ENCODE measurements at places on chromosomes 1 and 21. TPM values are rescaled to one million over a fixed set of nuclear protein-coding genes. Genes with fewer than 3 reads are reported as not detected.

ARHGAP30 gene
- total RNA-seq = 14.7 TPM

CD1E gene
- total RNA-seq = not detected

SPATA1 gene
- total RNA-seq = not detected

CDA gene
- total RNA-seq = 10.1 TPM

C1orf232 gene
- total RNA-seq = not detected

DHDDS gene
- 54.2 TPM for total RNA-seq

EIF4G3 gene
- total RNA-seq = 33.7 TPM

DNA sequence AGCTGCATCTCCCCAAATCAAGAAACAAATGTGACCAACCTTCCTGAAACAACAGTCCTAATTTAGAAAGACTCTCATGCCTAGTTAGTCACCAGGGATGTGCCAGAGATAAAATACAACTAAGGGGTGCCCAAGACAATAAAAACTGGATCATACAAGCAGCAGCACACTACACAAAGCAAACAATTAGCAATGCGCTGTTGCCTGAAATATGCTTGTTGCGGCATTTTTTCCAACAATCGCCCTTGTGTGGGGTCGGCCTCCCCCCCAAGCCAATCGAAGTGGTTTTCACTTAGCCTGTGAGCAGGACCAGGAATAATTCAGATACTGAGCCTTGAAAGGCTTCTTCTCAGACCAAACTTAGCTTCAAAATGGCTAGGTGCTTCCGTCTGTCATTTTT is 1.4 kb upstream of the STMN1 start:
- peak overlapping the region; percentile 65 for H3K27ac ChIP-seq
- H3K4me1 ChIP-seq = no peaks in the 10 kb centered on the region
- DNase-seq = no peak
- no peaks in the 10 kb centered on the region for H3K36me3 ChIP-seq
- H3K4me3 ChIP-seq = no peak overlapping the region

DNA sequence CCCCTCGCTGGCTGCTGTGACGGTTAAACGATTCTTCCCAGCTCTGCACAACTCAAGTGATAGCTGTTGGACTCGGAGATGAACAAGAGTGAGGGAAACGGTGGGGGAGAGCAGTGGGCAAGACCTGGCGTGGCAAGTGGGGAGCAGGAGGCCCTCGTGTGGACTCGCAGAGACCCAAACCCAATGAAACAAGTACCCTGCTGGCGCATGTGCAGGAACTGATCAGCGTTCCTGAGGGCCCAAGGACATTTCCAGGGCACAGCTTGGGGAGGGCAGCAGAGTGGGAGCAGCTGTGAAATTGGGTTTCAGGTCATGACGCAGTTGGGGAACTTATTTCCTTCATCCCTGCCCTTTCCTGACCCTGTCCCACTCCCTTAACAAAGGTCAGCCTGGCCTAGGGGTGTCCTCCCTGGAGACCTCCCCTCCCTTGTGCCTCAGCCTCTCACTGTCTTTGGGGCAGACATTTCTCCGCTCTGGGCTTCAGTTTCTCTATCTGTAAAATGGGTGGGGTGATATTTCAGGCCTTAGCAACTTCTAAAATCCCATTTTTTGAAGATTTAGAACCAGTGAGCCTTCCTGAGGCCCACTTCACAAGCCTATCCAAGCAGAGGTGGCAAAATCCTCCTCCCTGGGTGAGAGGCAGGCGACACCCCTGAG is 27.9 kb upstream of the ECE1 start:
- no peaks in the 10 kb centered on the region for H3K27me3 ChIP-seq
- no peak for DNase-seq
- peaks cover 91% of the 10 kb centered on the region for H3K4me1 ChIP-seq
- peak overlapping the region; percentile 12 for H3K4me3 ChIP-seq
- peak overlapping the region; percentile 94 for H3K27ac ChIP-seq

DNA sequence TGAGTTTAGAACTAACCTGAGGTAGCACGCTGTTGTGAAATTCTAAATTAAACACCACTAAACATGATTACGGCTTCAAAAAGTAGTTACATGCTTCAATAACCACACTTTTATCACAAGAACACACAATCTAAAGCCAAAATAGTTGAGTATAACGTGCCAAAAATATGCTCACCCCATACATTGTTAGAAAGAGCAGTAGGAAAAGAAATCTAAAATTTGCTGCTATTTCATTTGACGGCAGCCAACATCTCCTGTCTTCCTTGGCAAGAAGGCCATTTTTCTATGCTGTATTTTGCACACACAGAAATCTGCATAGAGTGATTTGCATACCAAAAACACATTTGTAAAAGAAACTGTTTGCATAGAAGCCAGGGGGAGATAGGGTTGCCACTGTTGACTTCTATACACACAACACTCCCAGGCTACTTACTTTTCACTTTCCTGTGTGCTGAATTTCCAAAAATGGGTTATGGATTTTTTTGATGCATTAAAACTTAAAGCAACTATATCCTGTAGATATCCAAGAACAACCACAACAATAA is 42.9 kb upstream of the DMRTB1 start:
- H3K36me3 ChIP-seq = no peaks in the 10 kb centered on the region

- H3K27me3 ChIP-seq = no peaks in the 10 kb centered on the region
- no peak overlapping the region for H3K4me3 ChIP-seq
- no peaks in the 10 kb centered on the region for H3K36me3 ChIP-seq
- DNase-seq = no peak
These were observed 5.7 kb upstream of the ZBTB48 start for GRCh38 chr1:6574025-6574620.

GRCh38 chr1:7557301-7557891 is 213.7 kb upstream of the VAMP3 start:
- no peak overlapping the region for H3K27ac ChIP-seq
- DNase-seq = no peak
- H3K4me3 ChIP-seq = no peak overlapping the region

GRCh38 chr1:115837341-115837739 is 3.6 kb downstream of the NHLH2 start:
- no peak overlapping the region for H3K27ac ChIP-seq
- DNase-seq = no peak
- no peak overlapping the region for H3K4me3 ChIP-seq
- no peaks in the 10 kb centered on the region for H3K36me3 ChIP-seq
- H3K4me1 ChIP-seq = peaks cover 3% of the 10 kb centered on the region

DNA sequence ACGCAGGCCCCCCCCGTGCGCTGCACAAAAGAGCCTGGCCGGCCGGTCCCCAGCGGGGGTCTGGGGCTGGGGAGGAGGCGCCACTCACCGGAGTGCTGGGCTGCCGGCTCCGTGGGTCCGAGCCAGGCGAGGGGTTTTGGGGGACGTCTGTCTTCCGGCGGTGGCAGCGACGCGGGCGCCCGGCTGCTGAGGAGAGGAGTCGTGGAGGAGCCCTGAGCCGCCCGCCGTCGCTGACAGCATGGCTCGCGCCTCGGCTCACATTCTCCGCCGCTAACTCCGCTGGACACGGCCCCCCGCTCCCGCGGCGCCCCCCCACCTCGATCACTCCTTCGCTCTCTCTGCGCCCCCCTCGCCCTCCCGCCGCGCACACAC is 649 bp downstream of the AHDC1 start:
- peak overlapping the region; percentile 91 for H3K4me3 ChIP-seq
- H3K27ac ChIP-seq = peak overlapping the region; percentile 91
- H3K36me3 ChIP-seq = no peaks in the 10 kb centered on the region

DNA sequence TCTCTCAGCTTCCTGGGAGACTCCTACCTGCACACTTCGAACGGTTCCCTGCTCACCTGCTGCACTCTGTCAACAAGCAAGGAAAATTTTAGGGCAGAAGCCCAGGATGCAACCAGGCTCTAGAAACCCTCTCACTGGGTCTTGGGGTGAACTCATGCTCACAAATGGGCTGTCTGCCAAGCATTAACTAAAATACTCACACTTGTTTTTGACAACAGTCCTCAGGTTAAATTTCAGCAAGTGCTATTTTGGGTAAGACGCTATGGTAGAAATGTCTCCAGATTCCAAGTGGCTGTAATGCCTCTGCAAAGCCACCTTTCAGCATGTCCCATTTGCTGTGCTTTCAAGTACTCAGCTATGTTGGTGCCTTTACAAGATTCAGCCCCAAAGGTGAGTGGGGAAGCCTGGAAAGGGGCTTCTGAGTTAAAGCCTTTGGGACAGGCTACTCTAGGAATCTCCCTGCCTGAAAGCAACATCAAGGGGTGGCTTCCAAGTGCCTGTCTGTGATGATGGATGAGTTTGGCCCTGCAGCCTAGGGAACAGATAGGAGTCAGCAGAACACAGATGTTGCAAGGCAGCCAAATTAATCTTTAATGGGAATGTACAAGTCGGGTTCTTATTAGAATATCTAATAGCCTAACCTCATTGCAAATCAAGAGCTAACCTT is 211.9 kb upstream of the SPAG17 start:
- no peaks in the 10 kb centered on the region for H3K4me1 ChIP-seq
- H3K27me3 ChIP-seq = no peaks in the 10 kb centered on the region
- no peak overlapping the region for H3K27ac ChIP-seq
- no peak for DNase-seq
- no peaks in the 10 kb centered on the region for H3K36me3 ChIP-seq
- no peak overlapping the region for H3K4me3 ChIP-seq

DNA sequence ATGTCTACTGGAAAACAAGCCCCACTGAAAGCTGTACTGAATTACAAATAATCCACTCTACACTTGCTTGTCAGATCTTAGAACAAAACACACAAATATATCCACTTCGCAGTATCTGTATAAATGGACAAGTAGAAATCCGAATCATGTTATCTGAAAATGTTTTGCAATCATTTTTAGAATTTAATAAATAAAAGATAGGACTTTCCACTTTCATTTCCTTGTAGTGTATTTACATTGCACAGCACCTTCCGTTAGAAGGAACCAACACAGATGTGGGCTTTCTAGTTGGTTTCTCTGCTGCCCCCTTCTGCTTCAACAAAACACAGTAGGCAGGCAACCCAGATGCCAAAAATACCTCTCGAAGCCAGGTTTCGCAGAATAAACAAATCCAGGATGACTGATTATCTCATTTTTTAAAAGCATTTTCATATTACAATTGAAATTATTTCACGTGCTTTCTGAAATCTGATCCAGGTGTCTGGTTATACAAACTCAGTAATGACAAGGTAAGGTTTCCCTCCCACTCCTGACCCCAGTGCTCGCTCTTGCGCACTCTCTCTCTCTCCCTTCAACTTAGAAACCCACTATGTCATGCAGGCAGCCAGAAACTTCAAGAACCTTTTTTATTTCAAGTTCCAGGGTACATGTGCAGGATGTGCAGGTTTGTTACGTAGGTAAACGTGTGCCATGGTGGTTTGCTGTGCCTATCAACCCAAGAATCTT is 389.9 kb downstream of the SMYD3 start:
- H3K27me3 ChIP-seq = no peaks in the 10 kb centered on the region
- H3K4me3 ChIP-seq = no peak overlapping the region
- H3K36me3 ChIP-seq = no peaks in the 10 kb centered on the region
- DNase-seq = no peak
- no peak overlapping the region for H3K27ac ChIP-seq

DNA sequence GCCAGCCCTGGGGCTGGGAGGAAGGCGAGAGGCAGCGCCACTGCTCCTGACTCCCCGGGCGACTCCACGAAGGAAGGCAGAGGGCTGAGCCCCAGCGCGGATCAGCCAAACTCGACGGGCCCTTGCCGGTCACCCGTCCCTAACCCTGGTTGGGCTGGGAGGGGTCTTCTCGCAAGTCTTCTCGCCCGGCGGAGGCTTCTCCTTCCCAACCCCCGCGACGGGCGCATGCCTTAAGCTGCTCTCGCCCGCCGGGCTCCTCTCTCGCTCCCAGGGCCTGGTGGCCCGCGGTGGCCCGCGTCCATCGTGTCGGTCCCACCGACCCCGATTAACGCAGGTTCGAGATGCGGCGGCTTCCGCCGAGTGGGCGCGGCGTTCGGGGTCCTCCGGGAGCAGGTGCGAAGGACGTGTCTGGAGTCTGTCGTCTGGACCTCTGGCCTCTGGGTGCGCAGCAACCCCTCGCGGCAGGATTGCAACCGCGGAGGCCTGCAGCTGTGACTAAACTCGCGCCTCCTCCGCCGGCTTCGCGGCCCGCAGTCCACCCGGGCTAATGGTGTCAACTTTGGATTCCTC is 29.0 kb upstream of the PPM1J start:
- no peaks in the 10 kb centered on the region for H3K4me1 ChIP-seq
- DNase-seq = no peak
- peak overlapping the region; percentile 56 for H3K4me3 ChIP-seq
- no peak overlapping the region for H3K27ac ChIP-seq

- H3K27me3 ChIP-seq = no peaks in the 10 kb centered on the region
- no peak for DNase-seq
- no peaks in the 10 kb centered on the region for H3K36me3 ChIP-seq
- H3K4me3 ChIP-seq = no peak overlapping the region
- no peak overlapping the region for H3K27ac ChIP-seq
These were observed 186.5 kb upstream of the CTTNBP2NL start for GRCh38 chr1:112209493-112209892.

GRCh38 chr1:74502432-74502831 is 10.0 kb downstream of the LRRC53 start:
- no peaks in the 10 kb centered on the region for H3K4me1 ChIP-seq
- H3K27me3 ChIP-seq = no peaks in the 10 kb centered on the region
- no peak overlapping the region for H3K4me3 ChIP-seq
- no peak for DNase-seq
- no peak overlapping the region for H3K27ac ChIP-seq

DNA sequence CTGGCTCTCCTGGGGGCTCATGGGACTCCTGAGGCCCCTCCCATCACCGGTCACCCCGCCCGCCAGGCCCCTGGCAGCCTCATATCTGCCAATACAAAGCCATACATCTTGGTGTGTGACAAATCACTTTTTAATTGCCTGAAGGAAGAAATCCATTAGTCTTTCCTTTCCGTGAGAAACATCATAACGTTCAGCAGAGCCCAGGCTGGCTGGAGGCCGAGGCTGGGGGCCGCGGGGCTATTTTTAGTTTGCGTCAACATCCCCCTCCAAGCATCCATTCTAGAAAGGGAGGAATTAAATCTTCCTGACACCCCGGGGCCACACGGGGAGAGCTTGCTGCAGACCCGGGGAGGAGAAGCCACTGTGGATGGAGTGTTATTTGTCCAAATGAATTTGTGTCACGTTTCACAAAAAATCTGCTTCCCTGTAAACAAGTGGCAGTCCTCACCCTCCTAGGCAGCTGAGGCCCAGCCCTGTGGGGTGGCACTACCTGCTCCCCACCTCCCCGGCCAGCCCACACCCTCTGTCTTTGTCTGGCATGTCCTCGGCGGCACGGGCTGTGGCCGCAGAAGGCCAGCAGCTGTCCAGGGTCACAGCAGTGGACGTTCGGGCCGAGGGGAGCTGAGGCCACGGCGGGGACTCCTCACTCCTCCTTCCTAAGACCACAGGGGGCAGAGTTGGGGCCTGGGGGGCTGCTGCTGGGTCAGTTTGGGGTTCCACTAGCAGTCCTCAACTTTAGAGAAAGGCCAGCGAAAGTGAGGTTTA is 236.9 kb upstream of the VAMP3 start:
- no peak for DNase-seq
- H3K27ac ChIP-seq = no peak overlapping the region
- H3K36me3 ChIP-seq = no peaks in the 10 kb centered on the region

- no peaks in the 10 kb centered on the region for H3K36me3 ChIP-seq
- H3K4me3 ChIP-seq = no peak overlapping the region
- DNase-seq = no peak
- no peaks in the 10 kb centered on the region for H3K4me1 ChIP-seq
These were observed 177.7 kb downstream of the DPYD start for GRCh38 chr1:97743129-97743528.

- peak overlapping the region; percentile 79 for H3K27ac ChIP-seq
- no peak for DNase-seq
- no peaks in the 10 kb centered on the region for H3K27me3 ChIP-seq
- peaks cover 13% of the 10 kb centered on the region for H3K4me1 ChIP-seq
- no peaks in the 10 kb centered on the region for H3K36me3 ChIP-seq
These were observed 29.1 kb downstream of the PRRX1 start for GRCh38 chr1:170692866-170693575.

GRCh38 chr1:53060579-53060978 is 1.4 kb upstream of the PODN start:
- H3K27me3 ChIP-seq = no peaks in the 10 kb centered on the region
- H3K4me1 ChIP-seq = peaks cover 5% of the 10 kb centered on the region
- H3K4me3 ChIP-seq = no peak overlapping the region
- H3K27ac ChIP-seq = peak overlapping the region; percentile 12
- no peak for DNase-seq
